ENCODE measurements at places on chromosomes 16 and 17. TPM values are rescaled to one million over a fixed set of nuclear protein-coding genes. Genes with fewer than 3 reads are reported as not detected.

The NFAT5 gene
- total RNA-seq, result 23.7 TPM

- DNase-seq, result peak; percentile 55
Measured at GRCh38 chr17:2239882-2240430, 63.6 kb downstream of the SMG6 start.

DNA sequence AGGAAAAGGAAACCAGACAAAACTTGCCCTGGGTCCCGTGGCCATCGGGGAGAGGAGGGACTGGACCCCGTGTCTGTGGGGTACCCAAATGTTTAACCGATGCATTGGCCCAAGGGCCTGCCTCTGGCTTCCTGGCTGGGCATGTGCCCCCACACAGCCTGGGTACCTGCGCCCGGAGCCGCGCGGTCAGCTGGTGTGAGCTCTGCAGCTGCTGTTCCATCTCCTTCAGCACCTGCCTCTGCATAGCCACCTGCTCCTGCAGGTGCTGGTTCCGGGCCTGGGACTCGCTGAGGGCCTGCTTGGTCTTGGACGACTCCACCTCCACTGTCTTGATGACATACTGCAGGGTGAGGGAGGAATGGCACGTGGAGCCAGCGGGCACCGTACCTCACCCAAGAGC is 31.9 kb downstream of the KIFC3 start:
- no peak for DNase-seq

DNA sequence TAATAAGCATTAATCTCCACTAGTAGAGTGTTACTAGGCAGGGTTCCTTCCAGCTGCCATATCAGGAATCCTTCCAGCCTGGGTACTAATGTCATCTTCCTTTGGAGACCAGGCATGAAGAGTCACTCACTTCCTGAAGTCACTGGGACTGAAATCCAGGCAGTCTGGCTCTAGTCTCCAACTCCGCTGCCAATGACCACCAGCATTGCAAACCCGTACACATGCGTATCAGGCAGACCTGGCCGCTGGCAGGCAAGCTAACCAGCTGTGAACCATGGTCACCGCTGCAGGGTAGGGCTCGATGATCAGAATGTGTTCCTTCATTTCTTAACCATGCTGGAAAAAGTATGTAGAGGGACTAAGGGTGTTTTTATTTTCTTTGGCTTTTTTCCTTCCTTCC is 255.5 kb downstream of the CDH13 start:
- DNase-seq, result no peak

The OR4D1 gene
- not detected for total RNA-seq

The C17orf113 gene
- total RNA-seq, result 0.80 TPM

GRCh38 chr17:72588961-72589360 is 468.1 kb downstream of the SOX9 start:
- no peak for DNase-seq

- no peak for DNase-seq
Measured at GRCh38 chr17:65677932-65678331, 116.5 kb upstream of the AXIN2 start.

DNA sequence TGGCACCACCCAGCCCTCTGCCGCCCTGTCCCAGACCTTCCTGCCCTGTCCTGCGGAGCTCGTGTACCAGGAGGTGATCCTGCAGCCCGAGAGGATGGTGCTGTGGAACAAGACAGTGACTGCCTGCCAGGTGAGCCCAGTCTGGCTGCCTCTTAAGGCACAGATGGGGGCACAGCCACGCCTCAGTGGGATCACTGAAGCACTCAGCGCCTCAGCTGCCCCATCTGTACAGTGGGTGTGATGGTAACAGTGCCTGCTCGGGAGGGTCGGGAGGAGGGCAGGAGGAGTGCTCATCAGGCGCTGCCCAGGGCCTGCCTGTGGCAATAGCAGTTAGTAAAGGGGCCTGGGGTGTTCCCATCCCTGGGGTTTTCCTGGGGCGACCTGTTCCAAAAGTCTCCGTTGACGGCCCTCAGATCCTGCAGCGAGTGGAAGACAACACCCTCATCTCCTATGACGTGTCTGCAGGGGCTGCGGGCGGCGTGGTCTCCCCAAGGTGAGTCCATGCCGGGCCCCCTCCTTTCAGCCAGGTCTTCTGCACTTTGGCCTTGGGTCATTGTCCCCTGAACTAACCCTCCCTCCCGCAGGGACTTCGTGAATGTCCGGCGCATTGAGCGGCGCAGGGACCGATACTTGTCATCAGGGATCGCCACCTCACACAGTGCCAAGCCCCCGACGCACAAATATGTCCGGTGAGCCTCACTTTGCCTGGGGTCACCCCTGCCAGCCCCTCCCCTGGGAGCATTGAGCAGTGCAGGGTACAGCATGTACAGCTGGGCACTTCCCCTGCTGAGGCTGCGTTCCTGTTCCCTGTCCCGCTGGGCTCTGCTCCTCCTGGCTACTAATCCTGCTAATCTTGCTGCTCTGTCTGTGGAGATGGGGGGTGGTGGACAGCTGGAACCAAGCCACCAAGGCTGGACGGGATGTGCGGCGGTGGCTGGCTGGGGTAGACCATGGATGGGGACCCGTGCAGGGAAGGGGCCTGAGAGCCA is 4.5 kb upstream of the TCAP start:
- DNase-seq, result peak; percentile 60

The MYH1 gene
- 0.05 TPM for total RNA-seq

All from heart right ventricle (tissue), 16 donors.